ENCODE measurements at places on chromosomes 7 and 10.

DNA sequence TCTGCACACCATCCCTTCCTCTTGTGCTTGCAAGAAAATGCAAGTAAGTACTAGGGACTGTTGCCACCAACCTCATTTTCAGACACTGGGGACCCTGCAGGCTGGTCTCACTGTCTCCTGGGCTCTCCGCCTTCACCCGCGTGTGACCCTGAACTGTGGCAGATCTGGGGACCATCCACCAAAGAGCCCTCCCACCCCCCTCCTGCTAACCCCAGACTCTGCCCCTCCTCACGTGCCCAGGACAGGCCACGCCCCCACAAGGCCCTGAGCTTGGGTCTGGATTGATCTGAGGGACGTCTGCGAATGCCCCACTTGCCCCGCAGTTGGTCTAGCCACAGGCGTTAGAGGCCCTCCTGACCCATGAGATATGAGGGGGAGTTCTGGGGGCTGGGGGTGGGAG, 8.1 kb downstream of the CNPY1 start:
- no peak for DNase-seq

DNA sequence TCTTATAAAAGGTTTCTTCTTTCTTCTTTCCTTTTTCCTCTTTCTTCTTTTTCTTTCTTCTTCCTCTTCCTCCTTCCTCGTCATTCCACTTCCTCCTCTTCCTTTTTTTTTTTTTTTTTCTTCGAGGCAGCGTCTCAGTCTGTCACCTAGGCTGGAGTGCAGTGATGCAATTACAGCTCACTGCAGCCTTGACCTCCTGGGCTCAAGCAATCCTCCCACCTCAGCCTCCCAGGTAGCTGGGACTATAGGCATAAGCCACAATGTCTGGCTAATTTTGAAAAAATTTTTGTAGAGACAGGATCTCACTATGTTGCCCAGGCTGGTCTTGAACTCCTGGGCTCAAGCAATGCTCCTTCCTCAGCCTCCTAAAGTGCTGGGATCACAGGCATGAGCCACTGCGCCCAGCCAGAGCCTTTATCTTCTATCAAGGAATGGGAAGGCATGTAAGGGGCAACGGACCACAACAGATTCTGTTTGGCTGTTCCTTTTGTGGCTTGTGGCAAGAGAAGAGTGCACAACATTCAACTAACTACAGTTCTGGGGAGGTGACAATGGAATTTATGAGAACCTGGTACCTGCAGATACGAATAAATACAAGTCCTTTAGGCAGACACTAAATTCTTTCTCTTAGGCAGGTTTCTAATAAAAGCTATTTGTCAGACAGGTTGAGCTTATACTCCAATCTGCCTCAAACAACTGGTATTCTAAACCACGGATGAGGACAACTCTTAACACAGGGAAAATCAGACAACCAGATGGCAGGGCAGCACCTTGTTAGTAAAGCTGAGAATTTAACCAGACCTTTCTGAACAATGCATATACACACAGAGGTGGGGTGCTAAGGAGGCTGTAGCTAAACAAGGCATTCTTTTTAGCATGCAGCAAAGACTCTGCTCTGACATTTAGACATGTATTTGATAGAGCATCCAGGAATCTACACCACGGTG, 100.3 kb downstream of the DOCK4 start:
- no peak for DNase-seq

DNA sequence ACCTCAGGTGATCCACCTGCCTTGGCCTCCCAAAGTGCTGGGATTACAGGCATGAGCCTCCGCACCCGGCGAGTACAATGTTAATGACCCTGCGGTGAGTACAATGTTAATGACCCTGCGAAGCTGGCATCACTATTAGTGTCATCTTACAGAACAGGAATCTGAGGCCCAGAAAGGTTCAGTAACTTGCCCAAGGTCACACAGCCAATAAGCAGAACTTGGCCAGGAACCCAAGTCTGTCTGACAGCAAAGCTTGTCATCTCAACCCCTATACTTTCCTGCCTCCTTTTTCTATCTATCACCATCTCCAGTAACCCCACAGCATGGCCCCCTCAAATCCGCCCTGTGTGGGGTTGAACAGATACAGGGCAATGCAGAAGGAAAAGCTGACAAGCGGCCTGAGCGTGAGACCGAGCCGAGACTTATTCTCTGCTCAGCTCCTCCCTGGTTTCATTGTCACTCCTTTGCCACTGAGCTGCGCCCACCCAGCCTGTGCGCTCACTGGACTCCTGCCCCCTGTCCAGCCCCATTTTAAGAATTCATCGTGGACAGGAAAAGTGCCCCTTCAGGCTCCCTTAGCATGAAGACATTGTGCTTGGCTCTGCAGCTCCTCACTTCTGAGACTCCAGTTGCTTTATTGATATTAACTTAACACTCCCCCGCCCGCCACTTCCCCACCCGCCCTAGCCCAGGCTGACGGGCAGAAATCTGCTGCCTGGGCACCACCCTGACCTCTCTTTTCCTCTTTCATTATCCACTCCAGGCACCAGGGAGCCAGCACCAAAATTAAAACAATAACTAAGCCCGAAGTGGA, 58.1 kb upstream of the LBX1 start:
- DNase-seq = no peak

- DNase-seq = no peak
Observed at GRCh38 chr10:47339186-47339735, 8.9 kb upstream of the RBP3 start.

- DNase-seq = no peak
Observed at GRCh38 chr10:127216274-127216673, 19.9 kb upstream of the INSYN2A start.

GRCh38 chr7:20299647-20300312, 30.9 kb upstream of the ITGB8 start:
- DNase-seq = no peak

DNA sequence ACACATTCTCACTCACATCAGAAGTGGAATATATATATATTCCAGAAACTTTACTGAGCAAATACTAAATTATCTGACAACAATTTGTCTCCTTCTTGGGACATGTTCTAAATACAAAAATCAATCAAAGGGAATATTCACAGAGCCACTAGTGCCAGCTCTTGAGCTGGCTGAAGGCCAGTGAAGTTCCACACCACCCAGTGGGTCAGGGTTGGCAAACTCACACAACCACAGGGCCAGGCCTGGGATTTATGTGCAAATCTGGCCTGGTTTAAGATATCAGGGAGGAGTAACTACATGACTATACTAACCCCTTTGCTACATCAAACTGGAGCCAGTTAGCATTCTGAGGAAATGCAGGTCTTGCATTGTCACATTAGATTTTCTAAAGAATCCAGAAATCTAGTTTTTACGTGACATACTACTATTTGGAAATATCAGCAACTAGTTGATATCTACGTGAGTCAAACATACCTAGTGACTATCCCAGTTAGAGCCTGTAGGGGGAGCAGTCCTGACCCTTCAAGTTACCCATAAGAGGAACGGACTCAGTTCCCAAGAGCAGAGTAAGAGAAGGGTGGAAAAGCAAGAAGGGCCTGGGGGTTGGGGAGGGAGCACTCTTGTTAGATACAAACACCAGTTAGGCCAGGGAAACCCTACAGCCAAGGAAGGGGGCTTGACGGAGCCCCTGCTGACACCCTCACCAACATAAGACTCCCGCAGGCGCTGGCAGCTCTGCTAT, 600.4 kb downstream of the KCNMA1 start:
- no peak for DNase-seq

GRCh38 chr10:120989996-120990598, 138.9 kb downstream of the WDR11 start:
- no peak for DNase-seq

GRCh38 chr7:30848121-30848855, 63.4 kb upstream of the AQP1 start:
- no peak for DNase-seq

DNA sequence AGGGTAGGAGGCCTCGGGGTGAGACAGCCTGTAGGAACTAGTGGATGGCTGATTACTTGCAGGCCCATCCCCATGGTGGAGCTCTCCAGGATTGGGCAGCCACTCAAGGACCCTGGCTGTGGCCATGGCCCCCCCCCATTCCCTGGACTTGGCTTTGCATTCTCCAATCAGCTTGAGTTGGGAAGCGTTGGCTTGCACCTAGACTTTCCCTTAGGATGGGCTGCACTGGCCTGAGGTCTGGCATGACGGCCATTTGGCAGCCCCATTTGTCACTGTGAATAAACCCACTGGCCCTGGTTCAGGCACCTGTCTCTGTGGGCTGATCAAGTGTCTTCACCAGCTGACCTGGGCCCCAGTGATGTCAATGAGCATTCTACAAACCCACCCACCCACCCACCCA, 41.4 kb downstream of the RAMP3 start:
- DNase-seq = no peak

- DNase-seq = no peak
Observed at GRCh38 chr10:47350671-47351640, 2.8 kb downstream of the RBP3 start.

GRCh38 chr7:123715198-123715597, 33.6 kb downstream of the WASL start:
- no peak for DNase-seq

DNA sequence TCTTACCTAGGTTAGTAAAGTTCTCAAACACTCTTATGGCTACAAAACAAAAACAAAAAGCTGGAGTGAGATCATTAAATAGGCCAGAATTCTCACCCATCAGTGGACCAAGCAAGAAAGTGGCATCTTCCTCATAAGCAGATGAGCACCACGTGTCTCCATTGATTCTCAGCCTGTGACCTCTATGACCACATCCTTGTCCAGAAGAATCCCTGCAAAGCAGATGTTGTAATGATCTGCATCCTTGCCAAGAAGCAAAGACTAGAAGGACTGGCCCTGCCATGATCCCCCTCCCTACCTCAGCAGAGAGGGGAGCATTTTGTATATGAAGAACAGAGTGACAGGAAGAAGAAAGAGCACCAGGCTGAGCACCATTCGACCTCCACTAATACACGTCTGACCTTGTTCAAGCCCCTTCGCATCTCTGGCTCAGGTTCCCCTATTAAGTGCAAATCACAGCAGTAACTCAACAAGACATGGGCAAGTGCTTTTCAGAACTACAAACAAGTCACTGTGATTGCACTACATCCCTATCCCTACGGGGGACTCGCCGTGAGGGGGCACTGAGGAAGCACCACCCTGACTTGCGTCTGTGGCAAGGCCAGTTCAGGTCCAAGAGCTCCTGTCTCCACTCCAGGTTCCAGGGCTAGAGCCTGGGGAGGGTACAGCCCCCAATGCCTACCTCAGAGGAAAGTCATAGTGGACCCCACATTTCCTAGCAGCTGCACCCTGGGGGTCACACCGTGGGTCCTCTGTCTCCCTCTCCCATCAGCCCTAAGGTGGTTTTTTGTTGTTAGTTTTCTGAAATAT, 22.2 kb upstream of the RASSF4 start:
- DNase-seq = no peak

DNA sequence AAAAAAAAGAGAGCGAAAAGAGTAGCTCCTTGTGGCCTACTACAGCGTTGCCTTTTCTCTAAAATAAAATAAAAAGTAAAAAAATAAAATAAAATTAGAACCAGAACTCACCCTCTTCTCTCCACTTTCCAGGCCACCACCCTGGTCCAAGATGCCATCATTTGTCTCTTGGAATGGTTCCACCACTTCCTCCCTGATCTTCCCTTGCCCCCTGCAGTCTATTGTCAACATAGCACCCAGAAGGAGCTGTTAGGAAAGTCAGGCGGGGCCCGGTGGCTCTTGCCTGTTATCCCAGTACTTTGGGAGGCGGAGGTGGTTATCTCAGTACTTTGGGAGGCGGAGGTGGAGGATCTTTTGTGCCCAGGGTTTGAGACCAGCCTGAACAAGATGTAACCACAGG, 7.6 kb upstream of the GRID2IP start:
- DNase-seq = no peak

GRCh38 chr10:119575506-119575905, 21.3 kb downstream of the TIAL1 start:
- DNase-seq = no peak

GRCh38 chr10:69895759-69896158, 94.1 kb downstream of the COL13A1 start:
- DNase-seq = no peak

- no peak for DNase-seq
Observed at GRCh38 chr10:86728056-86728455, 28.4 kb upstream of the BMPR1A start.

DNA sequence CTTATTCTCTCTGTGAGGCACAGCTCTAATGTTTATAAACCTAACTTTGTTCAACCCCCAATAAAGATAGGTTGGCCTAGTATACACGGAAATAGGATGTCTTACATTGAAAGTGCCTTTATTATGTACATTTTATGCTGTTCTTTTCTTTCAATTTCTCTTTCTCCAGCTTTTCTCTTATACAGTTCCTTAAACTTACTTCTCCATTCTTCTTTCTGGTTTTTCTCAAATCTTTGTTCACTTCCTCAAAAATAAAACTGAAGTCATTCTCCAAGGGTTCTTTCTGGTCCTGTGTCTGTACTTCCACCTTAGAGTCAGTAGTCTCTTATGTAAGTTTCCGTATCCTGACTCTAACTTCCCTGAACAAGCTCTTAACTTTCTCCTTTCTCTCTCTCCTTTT, 29.2 kb upstream of the NAMPT start:
- no peak for DNase-seq

GRCh38 chr10:95284807-95285206, 6.0 kb downstream of the PDLIM1 start:
- DNase-seq = no peak

- peak; percentile 35 for DNase-seq
Observed at GRCh38 chr7:2399848-2400587, 3.4 kb upstream of the CHST12 start.

- no peak for DNase-seq
Observed at GRCh38 chr7:100892364-100893317, 3.0 kb downstream of the ACHE start.

- DNase-seq = no peak
Observed at GRCh38 chr10:61882621-61883370, 18.7 kb upstream of the ARID5B start.

GRCh38 chr7:27064159-27064558, 31.6 kb downstream of the HOXA1 start:
- DNase-seq = no peak

DNA sequence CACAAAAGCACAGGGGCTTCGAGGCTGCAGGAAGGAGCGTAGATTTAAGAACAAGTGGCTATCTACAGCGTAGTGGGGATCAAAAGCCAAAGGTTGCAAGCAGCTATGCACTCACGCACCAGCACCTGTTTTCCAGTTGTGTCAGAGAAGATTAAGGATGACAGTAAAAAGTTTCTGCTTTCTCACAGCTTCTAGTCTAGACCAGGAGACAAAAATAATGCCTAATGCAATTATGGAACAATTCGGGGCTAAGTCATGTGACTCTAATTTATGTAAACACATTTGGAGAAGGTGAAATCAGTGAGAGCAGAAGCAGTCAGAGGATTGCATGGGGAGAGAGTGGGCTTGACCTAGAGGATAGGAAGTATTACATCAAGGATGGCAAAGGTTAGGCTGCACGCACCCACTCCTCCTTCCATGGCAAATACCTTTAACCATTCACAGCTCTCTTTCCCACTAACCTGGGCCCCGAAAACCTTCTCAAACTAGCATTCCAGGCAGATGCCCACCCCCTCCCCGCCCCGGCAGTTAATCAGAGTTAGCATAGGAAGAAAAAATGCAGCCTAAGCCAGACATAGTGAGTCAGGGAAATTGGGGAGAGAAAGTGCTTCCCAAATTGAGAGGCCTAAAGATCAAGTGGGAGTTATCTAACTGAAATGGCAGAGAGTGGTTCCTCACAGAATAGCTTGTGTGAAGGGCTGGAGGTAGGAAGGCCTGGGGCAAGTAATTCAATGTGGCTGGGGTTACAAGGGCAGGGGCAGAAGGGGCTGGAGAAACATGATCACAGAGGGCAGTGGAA, 48.2 kb upstream of the GPAM start:
- DNase-seq = no peak

- no peak for DNase-seq
Observed at GRCh38 chr7:93145354-93145753, 2.8 kb downstream of the SAMD9L start.

Measured in head of caudate nucleus (tissue), 42 donors.